ENCODE measurements at places on chromosomes 12 and 14. TPM values are rescaled to one million over a fixed set of nuclear protein-coding genes. Genes with fewer than 3 reads are reported as not detected.

PPP2R5E gene
- 34.5 TPM for total RNA-seq

DNA sequence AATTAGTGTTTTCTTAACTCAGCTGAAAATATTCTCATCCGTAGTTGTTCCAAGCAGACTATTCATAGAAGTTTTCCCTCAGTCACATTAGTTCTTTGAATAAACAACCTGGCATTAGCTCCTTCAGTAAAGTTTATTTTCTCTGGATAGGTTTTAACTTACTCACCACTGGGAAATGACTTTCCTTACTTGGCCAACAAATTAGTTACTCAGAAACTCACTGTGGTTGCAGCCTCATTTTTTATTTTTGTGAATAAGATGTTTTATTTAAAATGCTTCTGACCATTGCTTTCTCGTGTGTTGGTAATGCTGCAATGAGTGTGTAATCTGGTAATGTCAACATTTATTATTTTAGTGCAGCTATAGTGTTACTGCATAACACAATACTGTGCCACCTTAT, 74.9 kb downstream of the NOVA1 start:
- DNase-seq = no peak

DNA sequence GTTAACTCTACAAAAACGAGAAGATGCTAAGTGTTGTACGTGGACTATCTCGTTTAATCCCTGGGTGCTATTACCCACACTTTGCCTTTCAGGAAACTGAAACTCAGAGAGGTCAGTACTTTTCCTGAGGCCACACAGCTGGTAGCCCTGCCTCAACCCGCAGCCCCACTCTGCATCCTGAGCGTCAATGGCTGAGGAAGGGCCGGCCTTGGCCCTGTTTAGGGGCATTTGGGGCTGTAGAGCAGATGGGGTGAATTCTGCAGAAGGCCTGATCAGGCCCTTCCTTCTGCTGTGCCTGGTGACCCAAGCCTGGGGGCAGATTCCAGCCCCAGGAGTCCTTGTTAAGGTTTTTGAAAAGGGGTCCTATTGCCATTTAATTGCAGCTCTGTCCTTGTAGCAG, 3.7 kb upstream of the CCDC197 start:
- no peak for DNase-seq

DNA sequence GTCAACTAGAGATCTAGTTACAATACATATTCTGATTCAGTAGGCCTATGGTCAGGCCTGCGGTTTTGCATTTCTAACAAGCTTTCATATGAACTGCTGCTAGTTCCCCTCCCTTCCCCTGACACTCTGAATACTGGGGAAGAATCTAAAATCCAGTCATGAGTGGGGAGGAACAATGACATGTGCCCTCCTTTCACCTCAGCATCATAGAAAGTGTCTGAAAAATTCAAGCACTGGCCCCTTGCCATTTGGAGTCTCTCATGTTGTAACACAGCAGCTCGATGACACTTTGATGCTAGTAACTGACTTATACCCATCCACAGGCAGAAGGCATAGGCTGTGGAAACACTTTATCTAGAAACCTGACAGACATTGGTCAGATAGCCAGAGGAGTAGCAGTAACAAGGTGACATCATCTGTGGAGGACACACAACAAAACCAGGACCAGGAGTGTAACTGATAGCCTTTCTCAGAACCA, 161.9 kb upstream of the RASSF8 start:
- DNase-seq = no peak

- no peak for DNase-seq
Measured at GRCh38 chr12:67068204-67068731, 200.9 kb upstream of the CAND1 start.
